ENCODE measurements at places on chromosomes 4 and X.

DNA sequence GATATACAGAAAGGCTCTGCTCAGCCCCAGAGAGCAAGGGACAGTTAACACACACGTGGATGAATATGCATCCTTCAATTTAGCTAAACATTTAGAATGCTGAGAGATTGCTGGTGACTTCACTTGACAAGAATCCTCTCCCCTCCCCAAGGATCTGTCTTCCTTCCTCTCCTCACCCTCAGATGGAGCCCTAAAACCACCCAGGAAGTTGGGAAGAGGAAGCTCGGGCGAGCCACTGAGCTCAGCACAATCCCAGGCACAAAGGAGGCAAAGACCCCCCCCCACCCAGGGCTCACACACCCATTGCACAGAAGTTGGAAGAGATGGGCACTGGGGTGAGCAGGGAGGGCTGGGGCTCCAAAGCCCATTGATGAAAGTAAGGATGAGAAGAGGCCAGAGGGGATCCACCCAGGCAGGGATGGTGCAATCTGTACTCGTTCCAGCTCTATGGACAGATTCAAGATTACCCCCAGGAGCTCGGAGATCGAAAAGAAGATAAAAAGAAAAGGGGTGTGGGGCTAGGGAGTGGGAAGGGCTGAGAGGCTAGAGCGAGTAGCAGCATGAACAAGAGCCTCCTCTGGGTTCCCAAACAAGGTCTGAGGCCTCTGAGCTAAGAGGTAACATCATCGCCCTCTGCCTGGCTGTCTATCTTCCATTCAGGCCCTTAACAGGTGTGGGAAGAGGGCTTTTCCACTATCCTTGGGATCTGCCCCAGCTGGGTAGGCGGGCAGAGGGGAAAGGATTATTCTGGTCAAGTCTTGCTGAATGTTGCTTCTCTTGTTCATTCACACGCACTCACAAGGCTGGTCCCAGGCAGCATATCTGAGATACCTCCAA, 1.2 kb downstream of the TFE3 start:
- DNase-seq = peak; percentile 13

DNA sequence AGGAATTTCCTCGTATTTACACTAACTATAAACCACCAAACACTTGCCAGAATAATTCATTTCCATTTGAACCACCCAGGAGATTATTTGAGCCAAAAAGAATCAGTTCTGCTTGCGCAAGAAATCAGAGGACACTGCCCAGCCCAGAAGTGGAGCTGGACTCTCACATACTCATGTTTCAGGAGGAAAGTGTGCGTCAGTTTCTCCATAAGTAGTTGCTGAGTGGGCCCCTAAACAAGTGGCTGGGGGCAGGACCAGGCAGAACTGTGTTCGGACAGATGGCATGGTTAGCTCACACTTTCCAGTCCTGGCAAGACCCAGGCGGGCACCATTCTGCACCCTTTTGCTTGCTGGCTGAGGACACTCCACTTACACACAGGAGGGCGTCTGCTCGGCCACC, 38.8 kb downstream of the BTC start:
- no peak for DNase-seq

DNA sequence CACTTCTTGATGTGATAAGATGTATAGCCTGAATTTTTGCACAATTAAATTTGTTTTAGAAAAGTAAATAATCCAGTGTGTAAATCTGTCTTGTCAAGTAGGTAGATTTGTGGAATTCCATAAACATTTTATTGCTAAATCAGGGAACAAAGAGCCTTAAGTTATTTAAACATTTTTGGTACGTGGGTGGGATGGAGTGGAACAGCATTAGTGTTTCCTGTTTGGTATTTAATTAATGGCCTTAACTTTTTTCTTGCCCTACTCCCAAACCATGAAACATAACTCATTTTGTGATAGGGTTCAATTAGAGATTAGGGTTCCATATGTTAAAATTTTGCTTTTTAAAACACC, 5.1 kb downstream of the NUDT9 start:
- no peak for DNase-seq

GRCh38 chr4:3411676-3412075, 30.1 kb upstream of the HGFAC start:
- DNase-seq = peak; percentile 7

DNA sequence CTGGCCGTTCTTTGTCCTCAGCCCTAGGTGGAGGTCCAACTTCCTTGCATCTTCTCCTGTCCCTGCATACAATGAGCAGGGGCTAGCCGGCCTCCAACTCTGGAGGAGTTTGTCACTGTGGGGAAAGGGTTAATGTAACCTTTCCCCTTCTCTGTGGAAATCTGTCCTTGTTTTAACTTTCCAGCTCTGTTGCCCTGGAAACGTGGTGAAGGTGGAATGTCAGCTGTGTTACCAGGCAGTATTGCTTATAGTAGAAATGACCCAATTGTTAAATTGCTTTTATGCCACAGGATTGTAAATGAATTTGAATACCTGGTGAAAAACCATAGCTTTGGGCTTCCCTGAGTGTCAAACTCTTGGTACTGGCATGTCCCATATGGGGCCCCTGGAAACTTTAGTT, 131.6 kb upstream of the SCML1 start:
- no peak for DNase-seq

GRCh38 chr4:1241936-1242505, 6.9 kb downstream of the CTBP1 start:
- peak; percentile 2 for DNase-seq

GRCh38 chr4:7295911-7296660, 103.7 kb downstream of the SORCS2 start:
- peak; percentile 22 for DNase-seq

GRCh38 chr4:86586626-86587380, 7.3 kb upstream of the PTPN13 start:
- DNase-seq = no peak

DNA sequence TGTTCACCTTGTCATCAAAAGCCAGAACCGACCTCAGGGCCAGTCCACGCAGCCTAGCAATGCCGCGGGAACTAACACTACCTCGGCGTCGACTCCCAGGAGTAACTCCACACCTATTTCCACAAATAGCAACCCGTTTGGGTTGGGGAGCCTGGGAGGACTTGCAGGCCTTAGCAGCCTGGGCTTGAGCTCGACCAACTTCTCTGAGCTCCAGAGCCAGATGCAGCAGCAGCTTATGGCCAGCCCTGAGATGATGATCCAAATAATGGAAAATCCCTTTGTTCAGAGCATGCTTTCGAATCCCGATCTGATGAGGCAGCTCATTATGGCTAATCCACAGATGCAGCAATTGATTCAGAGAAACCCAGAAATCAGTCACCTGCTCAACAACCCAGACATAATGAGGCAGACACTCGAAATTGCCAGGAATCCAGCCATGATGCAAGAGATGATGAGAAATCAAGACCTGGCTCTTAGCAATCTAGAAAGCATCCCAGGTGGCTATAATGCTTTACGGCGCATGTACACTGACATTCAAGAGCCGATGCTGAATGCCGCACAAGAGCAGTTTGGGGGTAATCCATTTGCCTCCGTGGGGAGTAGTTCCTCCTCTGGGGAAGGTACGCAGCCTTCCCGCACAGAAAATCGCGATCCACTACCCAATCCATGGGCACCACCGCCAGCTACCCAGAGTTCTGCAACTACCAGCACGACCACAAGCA, 898 bp downstream of the UBQLN2 start:
- DNase-seq = no peak

DNA sequence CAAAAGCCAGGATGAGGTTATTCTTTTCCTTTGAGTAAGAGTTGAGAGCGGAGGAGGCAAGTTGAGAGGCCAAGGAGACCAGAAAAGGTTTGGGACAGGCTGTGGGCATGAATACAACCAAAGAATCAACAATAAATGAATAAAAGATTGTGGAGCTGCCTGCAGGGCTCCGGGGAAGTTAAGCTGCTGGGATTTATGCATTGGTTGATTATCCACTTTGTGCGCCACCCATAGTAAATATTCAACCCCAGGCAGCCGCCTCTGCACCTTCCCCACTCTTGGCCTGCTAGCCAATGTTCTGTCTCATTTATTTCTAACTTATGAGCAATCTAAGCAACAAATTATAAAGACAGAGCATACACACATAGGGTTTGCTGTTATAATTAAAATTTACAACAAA, 28.2 kb upstream of the IGSF1 start:
- DNase-seq = no peak

GRCh38 chr4:73127839-73128453, 58.4 kb upstream of the COX18 start:
- no peak for DNase-seq

DNA sequence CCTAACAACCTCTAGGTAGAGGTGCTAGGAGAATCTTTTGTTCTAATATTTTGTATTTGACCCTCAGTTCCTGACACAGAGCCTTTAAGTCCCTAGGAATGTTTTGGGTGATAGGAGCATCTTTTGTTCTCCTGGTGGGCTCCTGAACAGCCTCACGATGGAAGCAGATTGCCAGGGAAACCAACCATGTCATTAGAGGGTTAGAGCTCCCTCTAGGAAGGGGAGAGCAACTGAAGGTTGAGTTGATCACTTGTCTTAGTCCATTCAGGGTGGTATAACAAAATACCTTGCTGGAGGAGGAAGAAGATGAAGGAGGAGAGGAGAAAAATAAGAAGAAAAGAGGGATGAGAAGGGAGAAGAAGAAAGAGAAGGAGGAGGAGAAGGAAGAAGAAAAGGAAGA, 9.2 kb downstream of the VCX start:
- DNase-seq = no peak

DNA sequence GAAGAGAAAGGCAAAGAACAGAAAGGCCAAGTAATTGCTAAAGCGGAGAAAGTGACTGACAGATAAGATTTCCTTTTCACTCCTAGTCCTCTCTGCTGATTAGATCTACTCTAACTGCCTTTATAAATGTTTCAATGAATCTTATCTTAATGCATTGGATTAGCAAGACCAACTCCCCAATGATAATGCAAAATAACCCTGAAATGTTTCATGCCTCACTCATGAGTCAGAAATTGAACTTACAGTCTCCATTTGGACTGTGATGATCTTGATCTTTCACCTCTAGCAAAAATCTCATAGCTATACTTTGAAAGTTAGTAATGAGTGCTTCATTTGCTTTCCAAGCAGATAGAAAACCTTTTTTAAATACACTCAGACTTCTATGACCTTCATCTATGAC, 26.5 kb downstream of the SLC10A7 start:
- no peak for DNase-seq
